Stomach (tissue), 19 donors: ENCODE measurements at places on chromosomes 7 and 10. TPM values are rescaled to one million over a fixed set of nuclear protein-coding genes. Genes with fewer than 3 reads are reported as not detected.

DNA sequence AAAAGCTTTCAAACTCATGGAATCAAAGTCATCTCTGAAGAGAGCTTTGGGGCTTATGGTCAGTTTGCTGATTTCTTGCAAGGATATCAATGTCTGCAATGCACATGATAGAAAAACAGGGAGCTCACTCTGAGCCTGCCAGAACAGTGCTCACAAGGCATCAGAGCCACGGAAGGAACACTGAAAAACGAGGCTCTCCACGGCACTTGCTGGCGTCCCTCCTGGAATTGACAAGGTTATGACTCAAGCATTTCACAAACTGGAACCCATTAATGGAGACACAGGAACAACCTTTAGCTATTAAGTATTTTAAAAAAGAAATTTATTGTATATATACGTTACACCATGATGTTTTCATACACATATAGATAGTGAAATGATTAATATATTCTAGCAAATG is 266.3 kb downstream of the KCND2 start:
- H3K4me3 ChIP-seq, result no peak overlapping the region
- H3K36me3 ChIP-seq, result no peaks in the 10 kb centered on the region
- DNase-seq, result no peak
- no peaks in the 10 kb centered on the region for H3K27me3 ChIP-seq

GRCh38 chr10:102311025-102311420 is 65.7 kb downstream of the GBF1 start:
- no peak for DNase-seq
- no peak overlapping the region for H3K4me3 ChIP-seq
- H3K27ac ChIP-seq, result peak overlapping the region; percentile 5
- H3K4me1 ChIP-seq, result peaks cover 6% of the 10 kb centered on the region
- no peaks in the 10 kb centered on the region for H3K27me3 ChIP-seq

GRCh38 chr10:60652628-60653027 is 125.7 kb upstream of the CDK1 start:
- no peak overlapping the region for H3K4me3 ChIP-seq
- no peak overlapping the region for H3K27ac ChIP-seq
- no peaks in the 10 kb centered on the region for H3K36me3 ChIP-seq
- H3K4me1 ChIP-seq, result no peaks in the 10 kb centered on the region
- DNase-seq, result no peak

The NOS3 gene
- total RNA-seq, result 45.1 TPM

The LANCL2 gene
- total RNA-seq, result 25.9 TPM

- no peaks in the 10 kb centered on the region for H3K36me3 ChIP-seq
- no peak for DNase-seq
- no peak overlapping the region for H3K27ac ChIP-seq
- H3K27me3 ChIP-seq, result no peaks in the 10 kb centered on the region
- no peak overlapping the region for H3K4me3 ChIP-seq
- no peaks in the 10 kb centered on the region for H3K4me1 ChIP-seq
Observed at GRCh38 chr7:138697535-138698182, 3.5 kb downstream of the SVOPL start.

- H3K4me3 ChIP-seq, result no peak overlapping the region
- H3K27me3 ChIP-seq, result no peaks in the 10 kb centered on the region
- no peak overlapping the region for H3K27ac ChIP-seq
- no peaks in the 10 kb centered on the region for H3K4me1 ChIP-seq
Observed at GRCh38 chr7:30403477-30403876, 75.1 kb downstream of the NOD1 start.

The TACC2 gene
- 35.2 TPM for total RNA-seq

The REEP3 gene
- 90.4 TPM for total RNA-seq

The MOGAT3 gene
- not detected for total RNA-seq

The PCLO gene
- 3.7 TPM for total RNA-seq

DNA sequence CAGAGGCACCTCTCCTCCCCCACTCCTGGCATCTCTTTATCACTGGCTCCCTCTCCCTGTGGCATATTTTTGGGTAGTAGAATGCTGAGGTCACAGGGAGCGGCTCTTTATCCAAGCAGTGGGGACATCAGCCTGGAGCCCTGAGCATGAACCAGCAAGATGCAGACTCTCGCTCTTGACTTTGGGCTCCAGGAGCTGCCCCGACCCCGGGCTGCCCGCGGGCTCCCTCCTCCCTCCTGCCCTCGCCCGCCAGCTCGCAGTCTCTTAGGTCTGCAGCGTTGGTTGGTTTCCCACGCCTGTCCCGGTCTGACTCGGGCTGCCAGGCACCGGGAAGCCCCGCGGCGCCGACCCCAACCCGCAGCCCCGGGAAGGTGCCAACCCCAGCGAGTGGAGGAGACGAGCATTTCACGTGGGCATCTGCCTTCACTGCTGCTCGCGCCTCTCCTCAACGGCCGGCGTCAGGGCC is 1.3 kb downstream of the INSYN2A start:
- peak overlapping the region; percentile 53 for H3K4me3 ChIP-seq
- DNase-seq, result peak; percentile 22
- H3K27ac ChIP-seq, result no peak overlapping the region
- no peaks in the 10 kb centered on the region for H3K36me3 ChIP-seq

The AKR1C2 gene
- 30.4 TPM for total RNA-seq

GRCh38 chr7:605661-606450 is 86.2 kb upstream of the PDGFA start:
- H3K27me3 ChIP-seq, result no peaks in the 10 kb centered on the region
- H3K36me3 ChIP-seq, result peaks cover 21% of the 10 kb centered on the region
- H3K27ac ChIP-seq, result peak overlapping the region; percentile 81
- H3K4me3 ChIP-seq, result no peak overlapping the region
- H3K4me1 ChIP-seq, result peaks cover 49% of the 10 kb centered on the region

The FAM25G gene
- total RNA-seq, result not detected

DNA sequence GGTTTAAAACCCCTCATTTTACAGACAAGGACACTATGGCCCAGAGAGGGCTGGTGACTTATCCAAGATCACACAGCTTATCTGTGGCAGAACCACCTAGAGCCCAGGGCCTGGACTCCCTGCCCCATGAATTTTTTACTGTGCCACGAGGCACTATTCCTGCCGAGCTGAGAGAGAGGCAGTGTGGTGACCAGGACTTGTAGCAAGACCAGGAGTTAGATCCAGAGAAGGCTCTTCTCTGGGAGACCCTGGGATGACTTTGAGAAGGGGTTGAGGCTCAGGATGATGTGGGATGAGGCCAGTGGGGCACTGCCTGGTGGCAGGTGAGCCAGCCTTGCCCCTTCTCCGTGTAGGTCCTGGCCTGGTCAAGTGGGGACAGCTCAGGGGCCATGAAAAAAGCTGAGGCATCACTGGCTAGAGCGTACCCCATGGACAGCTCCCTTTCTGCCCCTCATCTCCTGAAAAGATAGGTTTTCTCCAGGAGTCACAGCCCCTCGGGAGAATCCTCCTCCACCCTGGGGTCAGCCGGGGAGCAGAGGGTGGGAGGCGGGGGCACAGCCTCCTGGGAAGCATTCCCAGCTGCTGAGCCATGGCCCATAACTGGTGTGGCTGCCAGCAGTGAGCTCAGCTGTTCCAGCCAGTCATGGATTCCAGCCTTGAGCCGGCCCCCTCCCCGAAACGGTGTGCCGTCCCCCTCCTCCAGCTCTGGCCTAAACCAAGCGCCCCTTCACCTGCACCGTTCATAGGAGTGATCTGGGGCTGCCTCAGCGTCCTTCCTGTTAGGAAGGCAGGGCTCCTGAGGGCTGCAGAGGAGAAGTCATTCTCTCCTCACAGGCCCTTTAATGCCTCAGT is 5.8 kb downstream of the FLNC start:
- H3K4me1 ChIP-seq, result peaks cover 21% of the 10 kb centered on the region
- no peak overlapping the region for H3K4me3 ChIP-seq
- peaks cover 59% of the 10 kb centered on the region for H3K36me3 ChIP-seq
- H3K27me3 ChIP-seq, result no peaks in the 10 kb centered on the region
- peak overlapping the region; percentile 8 for H3K27ac ChIP-seq

DNA sequence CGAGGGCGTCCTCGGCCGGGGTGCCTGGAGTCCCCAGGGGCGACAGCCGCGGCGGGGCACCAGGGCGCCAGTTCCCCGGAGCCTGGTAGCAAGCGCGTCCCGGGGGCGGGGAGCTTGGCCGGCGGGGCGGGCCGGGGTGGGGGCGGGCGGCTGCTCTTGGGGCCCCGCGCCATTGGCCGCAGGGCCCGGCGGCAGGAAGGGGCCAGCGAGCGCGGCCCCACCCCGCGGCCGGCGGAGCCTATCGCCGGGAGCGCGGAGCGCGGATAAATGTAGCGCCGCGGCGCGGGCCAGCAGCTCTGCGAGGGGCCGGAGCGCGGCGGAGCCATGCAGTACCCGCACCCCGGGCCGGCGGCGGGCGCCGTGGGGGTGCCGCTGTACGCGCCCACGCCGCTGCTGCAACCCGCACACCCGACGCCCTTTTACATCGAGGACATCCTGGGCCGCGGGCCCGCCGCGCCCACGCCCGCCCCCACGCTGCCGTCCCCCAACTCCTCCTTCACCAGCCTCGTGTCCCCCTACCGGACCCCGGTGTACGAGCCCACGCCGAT is at the start of gene HHEX:
HHEX (plus strand) TSS at position 293 of the 548 bp plus-strand sequence; CDS start at position 325, 32 bp downstream.
- H3K27ac ChIP-seq, result peak within 1 kb of the TSS; percentile 94
- H3K4me1 ChIP-seq, result peaks cover 36% of the 10 kb centered on the region
- no peaks in the 10 kb centered on the region for H3K36me3 ChIP-seq
- peak within 1 kb of the TSS; percentile 88 for H3K4me3 ChIP-seq
- DNase-seq, result peak; percentile 72

The MRLN gene
- total RNA-seq, result not detected
